Activated CD4-positive, alpha-beta T cell treated with anti-CD3 and anti-CD28 coated beads for 4 hours (primary cell): ENCODE measurements at places on chromosomes 6 and 20.

DNA sequence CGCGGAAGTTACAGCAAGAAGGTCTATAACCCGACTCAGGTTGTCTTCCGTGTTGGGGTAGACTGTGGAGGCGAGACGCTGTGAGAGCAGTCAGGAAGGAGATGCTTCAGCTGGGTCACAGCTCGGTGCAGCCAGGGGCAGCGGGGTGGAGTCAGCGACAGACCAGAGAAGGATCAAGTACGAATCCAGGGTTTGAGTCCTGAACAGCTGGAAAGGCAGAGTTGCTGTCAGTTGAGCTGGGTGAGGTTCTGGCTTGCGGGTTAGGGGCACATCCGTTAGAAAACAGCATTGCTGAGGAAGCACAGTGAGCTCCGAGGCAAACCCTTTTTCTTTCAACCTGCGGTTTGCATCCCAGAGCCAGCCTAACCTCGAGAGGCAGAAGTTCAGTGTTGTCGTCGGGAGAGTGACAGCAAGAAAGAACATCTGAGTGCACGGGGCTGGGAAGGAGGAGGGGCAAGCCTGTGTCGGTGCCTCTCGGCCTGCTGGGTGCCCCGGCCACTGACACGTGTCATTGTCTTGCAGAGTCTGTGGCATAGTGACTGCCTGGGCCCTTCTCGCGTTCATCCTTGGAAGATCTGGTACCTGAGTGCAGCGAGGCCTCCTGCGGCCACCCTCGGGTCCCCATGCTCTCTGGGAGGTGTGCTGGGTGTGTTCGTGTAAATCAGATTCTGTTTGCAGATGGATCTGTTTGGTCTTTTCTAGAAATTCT is 20.0 kb downstream of the PNLDC1 start:
- peak; percentile 18 for DNase-seq

- DNase-seq: no peak
Observed at GRCh38 chr6:155040154-155040553, 45.0 kb downstream of the TIAM2 start.

DNA sequence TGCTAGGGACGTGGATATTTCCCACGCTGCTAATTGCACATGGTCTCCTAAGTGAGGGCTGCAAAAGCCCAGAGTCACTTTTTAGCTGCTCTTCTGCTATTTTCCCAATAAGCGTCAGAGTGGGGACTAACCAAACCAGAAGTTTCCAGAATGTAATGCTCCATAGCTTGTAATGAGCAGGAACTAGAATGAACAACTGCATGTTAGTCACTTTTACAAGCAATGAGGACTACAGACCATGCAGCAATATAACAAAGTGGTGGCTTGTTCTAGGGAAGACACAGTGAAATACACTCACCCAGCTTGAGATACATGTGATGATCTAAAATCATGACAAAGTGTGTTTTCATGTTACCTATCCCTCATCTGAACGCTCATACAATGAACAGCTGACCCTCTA is 314.1 kb upstream of the SGK1 start:
- no peak for DNase-seq

GRCh38 chr20:63653974-63654668 is 897 bp upstream of the STMN3 start:
- no peak for DNase-seq

DNA sequence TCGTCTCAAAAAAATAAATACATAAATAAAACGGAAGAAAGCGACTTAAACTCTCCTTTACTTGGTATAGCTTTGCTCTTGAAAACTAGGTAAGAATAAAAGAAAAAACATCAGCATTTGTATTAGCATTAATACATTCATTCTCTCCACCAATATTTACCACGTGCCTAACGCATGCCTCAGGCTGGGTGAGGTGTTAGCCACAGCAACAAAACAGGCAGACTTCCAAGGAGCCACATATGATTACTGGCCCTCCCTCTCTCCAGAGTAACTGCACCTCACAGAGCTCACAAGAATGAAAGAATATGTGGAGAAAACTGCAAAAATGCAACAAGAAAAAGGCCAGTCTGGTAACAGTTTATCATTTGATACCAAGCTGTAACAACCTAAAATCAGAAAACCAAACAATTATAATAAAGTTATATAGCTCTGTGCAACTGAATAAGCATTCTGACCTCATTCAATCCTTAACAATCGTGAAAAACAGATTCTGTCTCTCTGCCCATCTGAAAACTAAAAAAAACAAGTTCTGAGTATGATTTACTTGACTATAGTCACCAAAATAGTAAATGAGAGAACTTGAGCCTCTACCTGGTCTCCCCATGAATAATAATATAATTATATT is 5.2 kb downstream of the NAPB start:
- DNase-seq: no peak

DNA sequence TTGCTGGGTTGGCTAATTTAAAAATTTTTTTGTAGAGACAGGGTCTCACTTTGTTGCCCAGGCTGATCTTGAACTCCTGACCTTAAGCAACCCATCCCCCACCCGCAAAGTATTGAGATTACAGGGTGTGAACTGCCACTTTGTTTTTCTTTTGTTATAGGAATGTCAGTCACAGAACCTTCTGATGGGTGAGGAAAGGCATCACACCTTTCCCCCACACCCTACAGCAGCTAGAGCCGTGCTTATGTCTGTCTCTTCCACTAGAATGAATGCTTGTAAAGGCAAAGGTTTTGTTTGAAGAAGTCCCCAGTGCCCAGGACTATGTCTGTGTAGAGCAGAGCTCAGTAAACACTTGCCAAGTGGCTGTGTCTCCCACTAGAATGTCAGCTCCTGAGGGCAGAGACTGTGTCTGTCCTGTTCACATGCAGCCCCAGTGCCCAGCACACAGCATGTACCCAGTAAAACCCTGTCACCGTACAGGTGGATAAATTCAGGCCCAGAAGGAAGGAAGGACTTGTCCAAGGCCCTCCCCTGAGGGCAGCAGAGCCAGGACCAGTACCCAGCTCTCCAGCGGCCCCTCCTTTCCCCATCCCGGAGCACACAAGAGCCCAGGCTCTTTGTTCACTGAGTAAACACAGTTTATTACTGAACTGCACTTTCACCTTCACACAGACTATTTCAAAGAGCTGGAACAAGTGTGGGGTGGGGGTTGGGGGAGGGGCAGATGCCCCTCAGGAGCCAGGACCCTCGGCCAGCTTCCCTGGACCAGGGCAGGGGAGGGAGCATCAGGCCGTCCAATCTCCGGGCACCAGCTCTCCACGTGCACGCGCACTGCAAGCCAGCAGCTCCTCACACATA is 26.4 kb downstream of the COX4I2 start:
- no peak for DNase-seq

DNA sequence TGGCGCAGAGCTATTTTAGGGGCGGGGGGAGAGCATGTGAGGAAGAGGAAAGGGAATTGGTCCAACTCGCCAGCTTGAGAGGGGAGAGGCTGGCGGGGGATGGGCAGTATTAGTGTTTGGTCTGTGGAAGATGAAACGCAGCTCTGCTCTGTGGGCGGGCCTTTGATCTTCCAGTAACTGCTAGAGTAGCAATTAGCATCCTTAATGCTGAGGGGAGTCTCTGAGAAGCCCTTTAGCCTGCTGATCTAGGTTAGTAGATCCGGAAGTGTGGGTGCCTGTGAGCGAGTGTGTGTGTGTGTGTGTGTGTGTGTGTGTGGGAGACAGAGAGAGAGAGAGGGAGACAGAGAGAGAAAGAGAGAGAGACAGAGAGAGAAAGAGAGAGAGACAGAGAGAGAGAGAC is 117.2 kb upstream of the BACH2 start:
- DNase-seq: peak; percentile 86

DNA sequence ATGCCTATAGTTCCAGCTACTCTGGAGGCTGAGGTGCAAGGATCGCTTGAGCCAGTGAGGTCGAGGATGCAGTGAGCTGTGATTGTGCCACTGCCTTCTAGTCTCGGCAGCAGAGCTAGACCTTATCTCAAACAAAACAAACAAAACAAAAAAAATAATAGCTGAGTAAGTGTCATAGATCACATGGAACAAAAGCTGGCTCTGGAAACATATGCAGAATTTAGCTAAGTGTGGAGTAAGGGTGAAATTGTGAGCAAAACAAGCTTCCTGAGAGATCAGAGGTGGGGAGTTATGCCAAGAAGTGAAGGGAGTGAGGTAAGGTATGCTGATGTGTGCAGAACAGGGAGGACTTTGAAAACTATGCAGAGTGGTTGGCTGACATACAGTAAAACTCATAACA is 18.7 kb downstream of the SGK1 start:
- no peak for DNase-seq

DNA sequence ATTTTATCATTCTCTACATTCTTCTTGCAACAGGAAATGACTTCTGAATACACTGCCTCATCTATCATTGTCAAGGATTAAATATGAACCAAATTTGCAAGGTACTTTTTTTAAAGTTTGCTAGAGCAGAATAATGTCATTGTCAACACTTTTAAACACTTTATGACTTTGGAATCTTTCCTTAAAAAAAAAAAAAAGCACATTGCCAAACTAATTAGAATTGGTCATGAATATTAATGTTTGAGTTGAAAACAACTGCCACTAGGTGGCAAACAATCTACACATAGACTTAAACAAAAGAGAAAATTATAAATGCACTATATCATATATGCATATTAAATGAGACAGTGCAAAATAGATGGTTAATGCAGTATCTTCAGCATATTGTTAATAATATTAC is 32.5 kb upstream of the TMEM244 start:
- no peak for DNase-seq

- DNase-seq: no peak
Observed at GRCh38 chr20:42190084-42190483, 571.9 kb upstream of the CHD6 start.

GRCh38 chr6:157716251-157716995 is 106.6 kb upstream of the SNX9 start:
- DNase-seq: no peak

- DNase-seq: no peak
Observed at GRCh38 chr20:12086359-12086758, 168.7 kb downstream of the BTBD3 start.

DNA sequence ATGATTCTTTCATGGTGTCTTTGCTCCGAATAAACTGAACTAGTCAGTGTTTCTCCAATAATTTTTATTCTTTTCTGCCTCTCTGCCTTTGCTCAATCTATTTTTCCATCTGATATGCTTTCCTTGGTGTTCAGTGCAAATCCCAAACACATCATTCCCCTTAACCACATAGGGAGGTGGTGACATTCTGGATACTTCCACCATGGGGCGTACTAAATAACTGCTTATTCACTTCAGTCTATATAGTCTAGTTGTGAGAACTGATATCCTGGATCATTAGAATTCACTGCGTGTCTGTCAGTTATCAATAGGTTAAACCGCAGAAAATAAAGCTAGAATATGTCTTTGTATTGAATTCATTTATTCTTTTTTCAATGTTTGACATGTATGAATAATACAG is 83.1 kb downstream of the KCNQ5 start:
- DNase-seq: no peak

- no peak for DNase-seq
Observed at GRCh38 chr20:44031781-44032582, 117.3 kb downstream of the TOX2 start.

- no peak for DNase-seq
Observed at GRCh38 chr20:45010399-45010828, 44.1 kb downstream of the STK4 start.

GRCh38 chr6:160955508-160956295 is 35.9 kb upstream of the MAP3K4 start:
- no peak for DNase-seq

- no peak for DNase-seq
Observed at GRCh38 chr6:20340068-20340848, 61.4 kb upstream of the E2F3 start.

DNA sequence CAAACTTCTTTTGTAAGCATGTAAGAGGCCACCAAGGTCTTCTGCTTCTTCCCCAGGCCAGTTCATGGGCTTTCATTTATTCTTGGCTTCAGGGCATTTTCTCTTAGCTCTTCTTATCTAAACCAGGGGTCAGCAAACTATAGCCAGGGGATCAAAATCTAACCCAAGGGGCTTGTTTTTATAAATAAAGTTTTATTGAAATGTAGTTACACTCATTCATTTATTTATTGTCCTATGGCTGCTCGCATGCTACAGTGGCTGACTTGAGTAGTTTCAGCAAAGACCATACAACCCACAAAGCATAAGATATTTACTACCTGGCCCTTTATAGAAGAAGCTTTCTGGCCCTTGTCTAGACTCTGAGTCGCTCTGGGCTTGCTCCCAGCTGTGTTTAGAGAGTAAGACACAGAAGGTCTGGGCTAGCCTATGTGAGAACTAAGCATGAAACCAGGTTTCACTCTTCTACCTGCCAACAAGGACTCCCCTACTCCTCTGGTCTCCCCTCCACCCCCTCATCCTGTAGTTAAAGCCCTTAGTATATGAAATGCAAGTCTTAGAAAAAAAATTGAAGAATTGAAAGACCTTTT is 43.2 kb downstream of the KHDC1L start:
- no peak for DNase-seq
